ENCODE measurements at places on chromosomes 13 and 19. TPM values are rescaled to one million over a fixed set of nuclear protein-coding genes. Genes with fewer than 3 reads are reported as not detected.

Gene ZNF823
- total RNA-seq, result 4.8 TPM

Gene LILRB2
- total RNA-seq, result not detected

Gene PDX1
- not detected for total RNA-seq

Gene FGF9
- total RNA-seq, result not detected

Gene SLITRK6
- not detected for total RNA-seq

Gene TNFSF13B
- 4.7 TPM for total RNA-seq

Gene LRRC8E
- not detected for total RNA-seq

Gene SLC10A2
- total RNA-seq, result not detected

Gene SMIM44
- total RNA-seq, result not detected

Gene KLK12
- not detected for total RNA-seq

Data from T-helper 2 cell treated with Interferon-gamma antibody and Interleukin-4, amounts not matched to agents 100 ng/mL and 5 ng/mL, for 36 hours (primary cell).